Muscle of leg (tissue), 16 donors: ENCODE measurements at places on chromosomes 2 and 18. TPM values are rescaled to one million over a fixed set of nuclear protein-coding genes. Genes with fewer than 3 reads are reported as not detected.

ADGRF3 gene
- 0.27 TPM for polyA plus RNA-seq

OSBPL6 gene
- 5.4 TPM for polyA plus RNA-seq

ZBTB14 gene
- polyA plus RNA-seq: 10.2 TPM

GPBAR1 gene
- 1.9 TPM for polyA plus RNA-seq

CDH19 gene
- 6.5 TPM for polyA plus RNA-seq

- no peaks in the 10 kb centered on the region for H3K27me3 ChIP-seq
- no peaks in the 10 kb centered on the region for H3K4me1 ChIP-seq
- no peak overlapping the region for H3K4me3 ChIP-seq
Observed at GRCh38 chr2:143776526-143777297, 647.5 kb downstream of the ARHGAP15 start.

GRCh38 chr2:231470246-231470900 lies 6.1 kb upstream of the NCL start:
- H3K4me3 ChIP-seq: no peak overlapping the region
- no peak for DNase-seq
- no peaks in the 10 kb centered on the region for H3K36me3 ChIP-seq
- H3K27me3 ChIP-seq: no peaks in the 10 kb centered on the region

DNA sequence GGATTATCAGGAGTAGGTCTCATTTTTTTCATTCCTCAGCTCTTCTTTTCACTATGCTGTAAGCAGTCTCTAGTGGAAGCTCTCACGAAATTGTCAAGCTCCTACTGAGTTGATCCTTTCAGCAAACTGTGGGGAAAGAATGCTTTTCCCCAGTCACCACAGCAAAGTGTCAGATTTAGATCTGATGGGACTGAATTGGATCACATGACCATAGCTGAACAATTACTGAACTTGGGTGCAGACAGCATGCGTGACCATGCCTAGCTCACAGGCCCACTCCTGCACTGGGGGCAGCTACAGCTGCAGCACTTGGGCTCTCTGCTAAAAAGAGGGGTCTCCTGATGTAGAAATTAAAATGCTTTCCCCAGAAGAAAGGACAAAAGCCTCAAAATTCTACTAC lies 3.1 kb downstream of the ARHGAP15 start:
- no peak for DNase-seq
- H3K27ac ChIP-seq: no peak overlapping the region
- no peaks in the 10 kb centered on the region for H3K4me1 ChIP-seq
- H3K4me3 ChIP-seq: no peak overlapping the region
- no peaks in the 10 kb centered on the region for H3K36me3 ChIP-seq

DOCK10 gene
- polyA plus RNA-seq: 14.8 TPM

DNA sequence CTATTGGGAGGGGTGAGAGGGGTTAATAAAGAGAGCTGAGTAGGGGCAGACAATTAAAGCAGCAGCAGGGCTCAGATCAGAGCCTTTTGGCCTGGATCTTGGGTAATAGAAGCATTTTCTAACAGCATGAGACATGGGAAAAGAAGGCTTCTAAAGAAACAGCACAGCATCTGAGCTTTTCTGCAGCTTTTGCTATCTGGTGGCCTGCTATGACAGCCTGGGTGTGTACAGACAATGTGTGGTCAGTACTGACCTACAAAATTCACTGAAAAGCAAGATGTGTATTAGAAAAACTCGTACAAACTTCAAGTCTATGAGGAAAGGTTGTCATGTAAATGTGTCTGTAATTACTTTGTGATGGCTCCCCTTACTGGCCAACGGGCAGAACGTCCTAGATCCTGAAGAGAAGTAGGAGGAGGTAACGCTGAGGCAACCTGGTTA lies 95.6 kb downstream of the GALNT3 start:
- no peaks in the 10 kb centered on the region for H3K36me3 ChIP-seq
- no peak overlapping the region for H3K27ac ChIP-seq
- no peaks in the 10 kb centered on the region for H3K27me3 ChIP-seq
- peaks cover 2% of the 10 kb centered on the region for H3K4me1 ChIP-seq

DNA sequence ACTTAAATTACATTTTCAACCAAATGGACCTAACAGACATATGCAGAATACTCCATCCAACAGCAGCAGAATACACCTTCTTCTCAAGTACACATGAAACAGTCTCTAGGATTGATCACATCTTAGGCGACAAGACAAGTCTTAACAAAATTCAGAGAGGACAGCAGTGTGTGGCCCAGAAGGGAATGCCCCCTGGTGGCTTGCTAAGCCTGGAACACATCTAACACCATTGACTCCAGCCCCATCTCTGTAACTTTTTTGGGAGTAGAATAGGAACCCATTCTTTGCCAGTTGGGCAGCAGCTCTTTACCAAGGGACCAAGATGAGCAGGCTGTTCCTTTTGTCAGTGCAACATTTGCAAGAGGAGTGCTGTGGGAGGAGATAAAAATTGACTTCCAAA lies 249.9 kb downstream of the PLCL1 start:
- DNase-seq: peak; percentile 18
- no peaks in the 10 kb centered on the region for H3K27me3 ChIP-seq
- no peaks in the 10 kb centered on the region for H3K36me3 ChIP-seq
- peaks cover 3% of the 10 kb centered on the region for H3K4me1 ChIP-seq

ARHGAP25 gene
- polyA plus RNA-seq: 4.2 TPM

CXCR1 gene
- polyA plus RNA-seq: 0.11 TPM

DNA sequence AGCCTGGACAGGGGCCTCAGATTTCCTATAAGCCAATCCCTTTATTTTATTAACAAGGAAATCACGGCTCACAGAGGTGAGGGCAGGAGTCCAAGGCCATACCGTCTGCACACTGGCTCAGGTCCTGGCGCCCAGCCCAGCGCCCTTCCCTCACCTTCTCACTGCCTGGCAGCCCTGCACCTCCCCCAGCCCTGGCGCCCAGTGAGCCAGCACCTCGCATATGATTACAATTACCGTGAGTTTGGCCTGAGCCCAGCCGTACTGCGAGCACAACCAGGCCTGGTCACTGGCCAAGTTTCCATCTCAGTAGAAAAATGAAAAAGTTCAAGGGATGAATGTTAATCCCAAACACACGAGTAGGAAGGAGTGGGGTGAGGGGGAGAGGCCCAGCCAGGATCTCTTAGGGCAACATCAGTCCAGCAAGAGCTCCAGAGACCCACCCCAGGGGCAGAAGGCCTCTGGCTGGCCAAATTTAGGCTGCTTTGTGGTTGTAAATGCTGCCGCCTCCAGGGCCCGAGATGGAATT lies 68.4 kb downstream of the MCFD2 start:
- H3K4me3 ChIP-seq: no peak overlapping the region
- peak; percentile 96 for DNase-seq
- H3K4me1 ChIP-seq: peaks cover 49% of the 10 kb centered on the region
- H3K27me3 ChIP-seq: peaks cover 7% of the 10 kb centered on the region
- no peaks in the 10 kb centered on the region for H3K36me3 ChIP-seq
- peak overlapping the region; percentile 89 for H3K27ac ChIP-seq

DNA sequence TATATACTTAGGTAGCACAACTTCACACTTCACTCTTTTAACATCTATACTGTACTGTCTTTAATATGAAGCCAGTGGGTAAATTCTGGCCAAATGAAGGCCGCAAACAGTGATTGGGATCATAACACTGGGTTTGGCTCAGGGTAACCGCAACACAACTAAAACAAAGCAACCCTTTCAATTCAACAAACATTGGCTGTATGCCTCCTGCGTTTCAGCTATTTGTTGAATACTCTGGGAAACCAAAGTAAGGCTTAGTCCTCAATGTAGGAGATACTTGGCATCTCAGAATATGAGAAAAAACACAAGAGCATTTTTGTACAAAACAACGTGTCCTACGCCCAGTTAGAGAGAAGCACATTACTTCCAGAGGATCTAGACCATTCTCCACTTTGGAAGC lies 693.3 kb upstream of the KLHL29 start:
- no peak for DNase-seq
- H3K4me1 ChIP-seq: no peaks in the 10 kb centered on the region
- H3K27ac ChIP-seq: no peak overlapping the region
- no peak overlapping the region for H3K4me3 ChIP-seq

GRCh38 chr2:75088791-75089190 lies 110.5 kb downstream of the TACR1 start:
- no peak overlapping the region for H3K27ac ChIP-seq
- no peaks in the 10 kb centered on the region for H3K27me3 ChIP-seq
- H3K4me3 ChIP-seq: no peak overlapping the region
- H3K4me1 ChIP-seq: no peaks in the 10 kb centered on the region
- no peaks in the 10 kb centered on the region for H3K36me3 ChIP-seq

DNA sequence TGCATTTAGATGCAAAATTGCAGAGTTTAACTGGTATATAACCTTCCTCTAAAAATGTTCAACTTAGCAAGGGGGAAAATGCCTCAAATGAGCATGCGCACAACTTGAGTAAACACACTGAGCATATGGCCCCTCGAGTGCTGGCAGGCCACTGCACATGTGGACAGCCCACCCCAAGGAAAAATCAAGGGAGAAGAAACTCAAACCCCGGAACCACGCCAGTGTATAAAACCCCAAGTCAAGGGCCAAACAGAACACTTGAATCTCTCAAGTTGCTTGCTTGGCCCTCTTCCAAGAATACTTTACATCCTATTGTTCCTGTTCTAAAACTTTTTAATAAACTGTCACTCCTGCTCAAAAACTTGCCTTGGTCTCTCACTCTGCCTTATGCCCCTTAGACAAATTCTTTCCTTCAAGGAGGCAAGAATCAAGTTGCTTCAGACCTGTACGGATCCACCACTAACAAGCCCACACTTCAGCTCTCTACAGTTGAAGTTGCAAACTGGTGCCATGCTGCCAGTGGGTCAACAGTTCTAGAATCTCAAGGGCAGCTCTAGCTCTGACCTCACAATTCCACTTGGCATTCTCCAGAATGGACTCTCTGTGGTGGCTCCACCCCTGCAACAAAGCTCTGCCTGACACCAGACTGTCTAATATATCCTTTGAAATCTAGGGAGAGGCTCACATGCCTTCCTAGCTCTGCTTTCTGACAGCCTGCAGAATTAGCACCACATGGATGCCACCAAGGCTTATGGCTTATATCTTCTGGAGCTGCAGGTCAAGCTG lies 38.9 kb downstream of the HIBCH start:
- H3K27ac ChIP-seq: no peak overlapping the region
- H3K27me3 ChIP-seq: no peaks in the 10 kb centered on the region
- no peak overlapping the region for H3K4me3 ChIP-seq
- H3K4me1 ChIP-seq: no peaks in the 10 kb centered on the region
- peak; percentile 5 for DNase-seq

ANKRD30BL gene
- polyA plus RNA-seq: 0.05 TPM

- no peaks in the 10 kb centered on the region for H3K27me3 ChIP-seq
- H3K36me3 ChIP-seq: no peaks in the 10 kb centered on the region
- H3K27ac ChIP-seq: no peak overlapping the region
- no peaks in the 10 kb centered on the region for H3K4me1 ChIP-seq
- DNase-seq: no peak
Observed at GRCh38 chr2:148391324-148391723, 253.2 kb upstream of the EPC2 start.

HOXD11 gene
- polyA plus RNA-seq: 2.2 TPM
